Pancreas (tissue), 10 donors: ENCODE measurements at places on chromosomes 7 and 10. TPM values are rescaled to one million over a fixed set of nuclear protein-coding genes. Genes with fewer than 3 reads are reported as not detected.

Gene FAM25G
- total RNA-seq: not detected

Gene ARHGEF35
- total RNA-seq: 5.1 TPM

Gene NUDT13
- total RNA-seq: 1.4 TPM

Gene SAP25
- 0.39 TPM for total RNA-seq

Gene FRAT1
- 2.6 TPM for total RNA-seq

Gene MSMB
- not detected for total RNA-seq

Gene ARHGEF5
- 15.3 TPM for total RNA-seq
